ENCODE measurements at places on chromosomes 4 and X.

DNA sequence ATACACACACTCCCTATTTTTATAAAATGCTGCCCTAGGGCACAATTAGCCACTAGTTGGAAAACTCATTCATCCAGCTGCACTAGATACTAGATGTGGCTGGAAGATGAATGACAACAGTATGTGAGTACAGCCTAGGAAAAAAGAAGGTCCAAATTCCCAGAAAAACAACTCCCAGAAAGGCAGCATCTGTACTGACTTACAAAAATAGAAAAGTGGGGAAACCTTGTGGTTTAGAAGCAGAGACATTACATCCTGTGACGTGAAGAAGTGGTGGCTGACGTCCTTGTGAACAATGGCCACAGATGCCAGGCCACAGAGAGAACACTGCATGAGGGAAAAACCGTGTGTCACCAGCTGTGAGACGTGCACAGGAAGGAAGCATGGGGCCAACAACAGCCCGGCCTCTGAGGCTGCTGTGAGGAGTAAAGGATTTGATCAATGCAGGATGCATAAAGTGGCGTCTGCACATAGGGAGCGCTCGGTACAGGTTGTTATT, 81.2 kb downstream of the SPRY1 start:
- no peak for DNase-seq

DNA sequence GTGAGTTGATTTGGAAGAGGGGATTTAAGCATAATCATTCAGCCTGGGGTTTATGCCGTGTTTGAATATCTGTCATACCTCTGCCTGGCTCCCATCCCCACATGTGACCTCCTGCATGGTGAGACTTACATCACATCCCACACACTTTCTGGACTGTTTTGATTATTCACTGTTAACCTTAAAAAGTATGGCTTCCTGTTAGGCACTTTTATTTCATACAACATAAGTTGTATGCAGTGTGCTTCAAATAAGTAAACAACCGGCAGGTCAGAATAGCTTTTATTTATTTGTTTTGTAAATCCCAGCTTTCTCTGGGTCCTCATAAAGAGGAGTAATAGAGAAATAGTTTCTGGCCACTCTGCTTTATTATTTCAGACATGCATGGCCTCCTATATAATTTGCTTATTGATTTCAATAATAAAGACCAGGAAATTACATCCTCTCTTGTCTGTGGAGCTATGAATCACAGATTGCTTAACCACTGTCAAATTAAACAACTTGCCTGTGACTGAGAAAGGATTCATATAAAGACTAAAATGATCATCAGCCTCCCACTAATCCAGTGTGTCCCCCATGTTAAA, 376.8 kb upstream of the ZFP42 start:
- DNase-seq = no peak

GRCh38 chr4:5821665-5822358, 71.1 kb downstream of the CRMP1 start:
- no peak for DNase-seq

- no peak for DNase-seq
These were observed 119.2 kb upstream of the VCX3B start for GRCh38 chrX:8345473-8345872.

DNA sequence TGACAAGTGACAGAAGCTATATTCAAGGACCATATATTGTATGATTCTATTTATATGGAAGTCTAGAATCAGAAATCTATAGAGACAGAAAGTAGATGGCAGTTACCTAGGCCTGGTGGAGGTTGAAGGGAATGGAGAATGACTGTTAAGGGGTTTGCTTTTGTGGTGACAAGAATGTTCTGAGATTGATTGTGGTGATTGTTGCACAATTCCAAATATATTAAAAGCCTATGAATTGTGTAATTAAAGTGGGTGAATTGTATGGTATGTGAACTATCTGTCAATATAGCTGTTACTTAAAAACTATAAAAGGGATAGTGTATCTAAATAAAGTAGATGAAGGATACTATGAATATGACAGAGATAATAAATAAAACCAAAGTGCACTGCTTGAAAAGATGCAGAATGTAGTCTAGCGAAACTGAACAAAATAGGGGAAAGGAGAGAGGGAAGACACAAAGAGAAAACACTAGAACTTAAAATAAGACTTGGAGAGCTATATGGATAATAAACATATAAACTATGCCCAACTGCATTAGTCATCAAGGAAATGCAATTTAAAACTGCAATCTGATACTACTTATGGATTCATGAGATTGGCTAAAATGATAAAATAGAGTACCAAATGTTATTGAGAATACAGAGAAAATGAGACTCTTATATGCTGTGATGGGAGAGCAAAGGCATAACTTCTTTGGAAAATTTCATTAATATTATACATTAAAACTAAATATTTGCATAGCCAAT, 82.1 kb upstream of the BANK1 start:
- DNase-seq = no peak

DNA sequence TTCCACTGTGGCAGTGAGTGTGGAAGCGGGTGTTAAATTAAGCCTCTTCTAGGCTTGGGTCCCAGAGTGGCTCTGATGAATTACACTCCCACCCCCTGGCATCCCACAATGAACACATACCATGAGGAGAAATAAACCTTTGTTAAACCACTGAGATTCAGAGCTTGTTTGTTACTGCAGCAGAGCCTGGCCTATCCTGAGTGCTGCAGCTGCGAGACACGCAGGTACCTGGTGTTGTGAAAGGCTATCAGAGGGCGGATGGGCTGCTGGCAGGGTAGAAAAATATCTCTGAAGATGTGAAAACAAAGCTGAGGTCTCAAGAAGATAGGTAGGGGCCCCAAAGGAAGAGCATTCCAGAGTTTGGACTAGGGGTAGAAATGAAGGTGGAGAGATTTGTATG, 138.4 kb upstream of the STX18 start:
- DNase-seq = no peak

- no peak for DNase-seq
These were observed 227.2 kb downstream of the APBB2 start for GRCh38 chr4:40987151-40987550.

- no peak for DNase-seq
These were observed 46.5 kb downstream of the REPS2 start for GRCh38 chrX:16992951-16993350.

- DNase-seq = no peak
These were observed 4.2 kb upstream of the OTUD5 start for GRCh38 chrX:48961585-48962091.

- DNase-seq = no peak
These were observed 266.1 kb downstream of the GRIA3 start for GRCh38 chrX:123450222-123450621.

GRCh38 chr4:55949482-55949802, 697 bp downstream of the CEP135 start:
- DNase-seq = no peak

Measured in right kidney (tissue), 9 donors.